ENCODE measurements at places on chromosomes 12 and 14. TPM values are rescaled to one million over a fixed set of nuclear protein-coding genes. Genes with fewer than 3 reads are reported as not detected.

DNA sequence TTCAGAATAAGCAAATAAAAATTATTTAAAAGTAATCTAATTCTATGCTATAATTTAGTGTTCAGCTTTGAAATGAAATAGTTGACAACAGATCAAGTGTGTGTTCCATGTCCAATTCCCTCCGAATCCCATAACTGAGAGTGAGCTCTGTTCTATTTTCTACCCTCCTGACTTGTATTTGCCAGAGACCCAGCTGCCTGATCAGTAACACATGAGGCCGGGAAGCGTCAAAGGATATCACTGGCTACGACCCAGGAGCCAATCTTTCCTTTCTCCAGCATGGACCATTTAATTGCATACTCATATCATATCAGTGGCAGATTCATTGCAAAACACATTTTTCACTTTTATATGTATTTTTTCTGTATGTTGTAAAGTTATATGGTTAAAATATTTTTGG lies 108.8 kb upstream of the TSPAN8 start:
- no peak for DNase-seq

GRCh38 chr14:94016446-94016976 lies 9.6 kb upstream of the OTUB2 start:
- no peak for DNase-seq

DNA sequence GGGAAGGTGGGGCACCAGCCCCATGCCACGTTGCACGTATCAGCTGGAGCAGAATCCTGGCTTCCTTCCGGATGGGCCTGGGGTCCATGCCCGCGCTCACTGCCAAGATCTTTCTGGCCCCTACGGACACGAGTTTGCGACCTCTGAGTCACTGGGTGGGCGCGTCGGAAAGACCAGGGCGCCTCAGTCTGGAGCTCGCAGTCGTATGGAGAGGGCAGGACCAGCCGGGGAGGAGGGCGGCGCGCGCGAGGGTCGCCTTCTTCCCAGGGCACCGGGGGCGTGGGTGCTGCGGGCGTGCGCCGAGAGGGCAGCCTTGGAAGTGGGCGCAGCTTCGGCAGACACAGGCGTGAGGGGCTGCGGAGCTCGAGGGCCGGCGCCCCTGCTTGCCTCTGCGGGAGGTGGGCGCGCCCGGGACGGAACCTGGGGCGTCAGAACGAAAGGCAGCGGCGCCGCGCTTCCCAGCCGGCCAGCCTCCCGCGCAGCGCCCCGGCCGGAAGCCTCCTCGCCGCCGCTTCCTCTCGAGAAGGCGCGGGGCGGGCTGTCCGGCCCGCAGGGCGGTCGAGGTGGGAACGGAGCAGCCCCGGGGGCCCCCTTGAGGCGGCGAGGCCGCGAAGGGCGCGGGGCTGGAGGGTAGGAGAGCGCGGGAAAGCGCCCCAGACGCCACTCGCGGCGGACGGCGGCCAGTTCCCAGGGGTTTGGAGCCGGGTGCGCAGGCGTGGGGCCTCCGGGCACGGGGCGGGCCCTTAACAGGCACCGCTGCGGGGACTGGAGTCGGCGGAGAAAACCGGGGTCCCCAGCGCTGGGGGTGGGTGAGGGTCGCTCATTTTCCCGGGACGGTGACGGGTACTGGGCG lies at the start of gene ARL6IP4:
Gene ARL6IP4 (plus strand): TSS at position 499 of the 853 bp plus-strand sequence. CDS start 459 bp downstream, outside the sequence.
- DNase-seq, result peak; percentile 79

DNA sequence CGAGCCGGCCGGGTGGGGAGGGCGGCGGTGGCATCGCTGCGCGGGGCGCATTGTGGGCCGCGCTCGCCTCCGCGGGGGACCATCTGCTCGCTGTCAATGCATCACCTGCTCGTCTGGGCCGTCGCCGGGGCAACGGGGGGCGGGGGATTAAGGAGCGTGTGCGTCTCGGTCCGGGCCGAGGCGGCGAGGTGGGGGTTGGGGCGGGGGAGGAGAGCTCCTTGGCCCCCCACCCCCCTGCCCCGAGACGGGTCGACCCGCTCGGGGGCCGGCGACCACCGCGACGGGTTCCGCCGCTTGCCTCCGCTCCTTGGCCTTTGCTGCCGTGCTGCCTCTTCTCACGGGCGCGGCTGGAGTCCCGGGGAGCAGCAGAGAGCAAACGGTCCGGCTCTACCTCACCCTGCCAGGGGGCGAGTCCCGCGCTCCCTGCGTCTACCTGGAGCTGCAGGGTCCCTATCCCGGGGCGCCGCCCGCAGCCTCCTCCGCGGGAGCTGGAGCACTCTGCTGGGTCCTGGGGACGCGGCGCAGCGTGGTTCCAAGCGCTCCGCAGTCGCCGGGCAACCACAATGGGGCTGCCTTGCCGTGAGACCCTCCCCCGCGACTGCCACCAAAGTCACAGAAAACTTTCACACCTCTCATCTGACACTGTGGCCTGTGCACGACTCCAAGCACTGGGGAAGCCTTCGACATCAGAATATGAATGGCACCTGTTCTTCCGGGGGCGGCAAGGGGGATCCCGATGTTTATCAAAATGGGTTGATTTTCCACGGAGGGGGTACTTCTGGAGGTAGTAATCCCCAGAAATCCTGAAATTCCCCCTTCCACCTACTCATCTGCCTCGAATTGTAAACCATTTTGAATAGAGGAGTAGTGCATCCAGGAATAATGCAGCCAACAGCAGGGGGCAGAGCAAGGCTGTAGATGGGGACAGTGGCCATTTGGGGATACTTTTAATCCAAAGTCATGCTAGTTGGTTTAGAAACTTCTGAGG lies at the start of gene C12orf42:
Gene C12orf42 (minus strand): TSS at position 500 of the 988 bp plus-strand sequence. CDS start 17,542 bp downstream, outside the sequence.
- peak; percentile 4 for DNase-seq

- no peak for DNase-seq
Observed at GRCh38 chr12:785706-786105, 33.3 kb downstream of the WNK1 start.

The OR5AU1 gene
- total RNA-seq, result not detected

All from dermis blood vessel endothelial cell (primary cell).